ENCODE measurements at places on chromosomes 11 and 22.

DNA sequence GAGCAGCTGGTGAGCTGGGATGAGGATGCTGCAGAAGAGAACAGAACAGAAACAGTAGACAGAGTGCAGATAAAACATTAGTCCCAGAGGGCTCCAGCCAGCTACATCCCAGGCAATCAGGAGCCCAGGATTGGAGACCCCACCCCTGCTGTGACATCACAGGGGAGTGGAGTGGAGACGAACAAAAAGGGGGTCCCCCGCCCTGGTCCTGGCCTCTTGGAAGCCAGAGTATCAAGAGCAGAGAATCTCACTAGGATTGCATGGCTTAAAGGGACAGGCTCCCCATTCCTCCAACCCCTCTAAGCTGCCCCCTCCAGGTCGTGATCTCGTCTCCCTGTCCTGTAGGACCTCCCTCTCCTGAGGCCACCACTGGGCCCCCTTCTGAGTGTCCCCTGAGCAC, at the start of gene P2RX3:
TSS of gene P2RX3 (plus strand) at position 211 of the 400 bp plus-strand sequence. CDS start 199 bp downstream, outside the sequence.
- DNase-seq = no peak

DNA sequence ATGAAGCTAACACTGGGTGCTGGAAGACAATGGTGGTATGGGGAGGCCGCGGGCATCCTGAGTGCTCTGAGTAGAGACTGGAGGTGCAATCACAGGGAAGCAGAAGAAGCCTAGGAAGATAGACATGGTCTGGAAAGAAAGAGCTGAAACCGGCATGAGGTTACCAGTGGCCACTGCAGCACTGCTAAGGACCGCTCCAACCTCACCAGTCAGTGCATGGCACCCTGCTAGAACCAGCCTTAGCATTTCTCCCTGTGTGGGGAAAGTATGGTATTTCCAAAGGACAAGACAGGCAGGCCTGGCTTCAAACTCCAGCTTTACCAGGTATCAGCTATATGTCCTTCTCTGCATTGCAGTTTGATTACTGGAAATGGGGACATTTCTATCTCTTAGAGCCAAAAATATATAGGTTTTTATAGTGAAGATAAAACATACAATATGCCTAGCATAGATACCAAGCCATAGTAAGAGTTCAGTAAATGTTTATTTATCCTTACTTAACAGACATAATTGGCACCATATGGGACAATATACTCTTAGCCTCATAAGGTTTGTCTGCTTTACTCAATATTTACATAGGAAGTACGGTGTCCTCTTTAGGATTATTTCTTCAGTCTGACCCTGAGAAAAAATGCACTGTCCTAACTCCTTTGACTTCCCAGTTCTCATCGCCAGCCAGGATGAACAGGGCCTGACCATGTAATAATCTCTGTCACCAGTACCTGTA, 231.1 kb downstream of the TENM4 start:
- no peak for DNase-seq

DNA sequence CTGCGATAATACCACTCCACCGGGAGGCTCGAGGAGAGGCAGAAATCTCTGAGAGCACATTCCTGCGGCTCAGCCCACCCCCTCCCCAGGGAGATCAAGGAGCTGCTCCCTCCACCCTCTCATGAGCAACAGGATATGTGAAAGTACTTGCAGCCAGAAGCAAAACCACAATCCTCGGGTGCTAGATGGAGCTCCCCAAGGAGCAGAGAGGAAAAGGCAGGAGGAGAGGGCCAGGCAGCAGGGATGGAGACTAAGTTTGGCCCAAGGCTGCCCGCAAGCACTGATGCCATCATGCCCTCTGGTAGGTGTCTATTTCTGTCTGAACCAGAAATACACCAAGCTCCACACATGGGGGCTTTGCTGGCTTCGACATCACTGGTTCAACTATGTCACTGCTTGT, 22.3 kb downstream of the VPS37C start:
- no peak for DNase-seq

DNA sequence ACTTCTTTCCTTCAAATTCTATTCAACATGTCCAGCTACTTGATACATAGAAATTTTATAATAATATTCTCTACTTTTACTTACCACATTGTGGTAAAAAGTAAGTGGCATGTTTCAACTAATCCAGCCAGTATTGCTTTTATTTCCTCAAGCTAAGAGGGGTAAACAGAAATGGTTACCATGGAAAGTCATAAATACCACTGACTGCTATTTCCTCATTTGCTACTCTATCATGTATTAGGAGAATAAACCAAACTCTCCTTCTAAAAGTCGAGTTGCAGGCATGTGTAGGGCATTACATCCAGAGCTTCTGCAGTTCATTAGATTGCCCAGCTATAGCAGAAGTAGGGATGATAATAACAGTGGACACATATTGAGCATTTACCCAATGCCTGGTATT, 208.4 kb downstream of the MAML2 start:
- DNase-seq = no peak

DNA sequence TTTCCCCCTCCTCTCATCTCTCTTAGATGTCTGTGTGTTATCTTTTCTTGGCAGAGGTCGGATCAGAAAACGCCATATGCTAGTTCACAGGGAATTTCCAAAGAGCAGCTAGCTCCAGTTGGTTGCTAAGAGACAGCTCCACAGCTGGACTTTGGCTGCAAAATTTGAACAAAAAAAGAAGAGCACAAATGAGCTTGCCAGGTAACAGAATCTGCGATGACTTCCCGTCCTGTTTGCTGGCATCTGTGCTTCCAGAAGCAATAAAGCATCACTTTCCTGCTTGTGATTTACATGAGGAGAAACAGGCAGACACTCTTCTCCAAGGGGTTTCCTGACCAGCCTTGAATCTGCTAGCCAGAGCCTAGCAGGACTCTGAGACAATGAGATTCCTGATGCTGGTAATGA, 596.0 kb upstream of the B3GAT1 start:
- no peak for DNase-seq

DNA sequence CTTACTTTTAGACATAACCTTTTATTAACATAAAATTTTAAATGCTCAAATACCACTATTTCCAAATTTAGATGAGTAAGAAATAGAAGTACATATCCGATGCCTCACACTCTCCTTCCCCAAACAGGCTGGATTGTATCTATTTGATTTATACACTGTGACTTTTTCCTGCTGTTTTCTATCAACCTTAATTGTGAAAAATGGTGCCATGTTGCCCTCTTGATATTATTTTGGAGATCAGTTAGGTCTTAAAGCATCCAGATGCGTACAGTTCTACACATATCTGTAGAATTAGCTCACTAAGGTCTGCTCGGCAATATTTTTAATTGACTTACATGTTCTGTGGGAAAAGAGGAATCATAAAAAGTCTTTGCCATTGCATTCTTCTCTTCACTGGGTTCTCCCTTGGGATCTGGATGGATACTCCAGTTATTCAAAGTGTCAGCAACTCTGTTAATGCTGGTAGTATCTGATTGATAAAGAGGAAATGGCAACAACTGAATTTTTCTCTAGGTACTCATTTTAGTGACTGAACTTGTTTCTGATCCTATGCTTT, 27.2 kb downstream of the EIF3M start:
- no peak for DNase-seq

- DNase-seq = no peak
These were observed 27.5 kb downstream of the TOLLIP start for GRCh38 chr11:1281974-1282365.

DNA sequence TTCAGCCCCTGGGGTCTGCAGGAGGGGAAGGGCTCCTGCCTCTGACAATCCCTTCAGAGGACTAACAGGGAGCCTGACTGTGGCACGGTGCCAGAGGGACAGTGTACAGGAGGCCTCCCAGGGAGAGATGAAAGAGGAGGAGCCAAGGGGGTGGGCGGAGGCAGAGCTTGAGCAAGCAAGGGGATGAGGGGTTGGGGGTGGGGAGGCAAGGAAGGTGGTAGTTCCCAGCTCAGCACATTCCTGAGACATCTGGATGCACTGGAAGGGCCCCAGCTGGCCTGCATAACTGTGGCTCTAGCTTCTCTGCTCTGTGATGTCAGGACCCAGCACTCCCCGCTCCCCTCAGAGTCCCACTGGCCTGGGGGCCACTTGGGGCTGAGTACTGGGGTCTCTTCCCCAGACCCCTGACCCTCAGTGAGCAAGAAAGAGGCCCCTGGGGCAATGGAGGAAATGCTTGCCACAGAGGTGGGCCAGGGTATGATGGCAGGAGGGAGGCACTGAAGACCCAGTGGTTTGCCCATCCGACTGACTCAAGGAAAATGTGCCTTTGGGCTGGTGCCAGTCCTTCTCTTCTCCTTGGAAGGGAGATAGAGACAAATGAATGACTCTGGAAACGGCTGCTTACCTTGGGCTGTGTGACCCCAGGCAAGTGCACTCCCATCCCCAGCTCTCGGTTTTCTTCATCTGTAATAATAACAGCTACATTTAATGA, 13.3 kb downstream of the CREB3L1 start:
- DNase-seq = no peak

DNA sequence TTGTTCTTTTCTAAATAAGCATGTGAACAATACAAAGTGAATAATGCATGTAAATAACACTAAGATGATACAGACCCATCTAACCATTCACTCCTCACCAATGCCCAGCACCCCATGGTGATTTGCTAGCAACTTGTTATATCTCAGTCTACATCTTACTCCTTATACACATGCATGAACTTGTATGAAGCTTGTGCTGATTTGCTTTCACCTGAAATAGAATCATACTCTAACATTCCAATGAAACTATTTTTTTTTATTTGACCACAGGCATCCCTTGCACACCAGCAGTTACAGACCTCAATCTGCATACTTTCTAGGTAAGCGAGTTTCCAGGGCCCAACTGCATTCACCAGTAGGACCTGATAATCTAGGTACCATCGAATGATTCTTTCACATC, 873.6 kb downstream of the OPCML start:
- DNase-seq = no peak

GRCh38 chr11:118640332-118641154, 33.1 kb downstream of the PHLDB1 start:
- no peak for DNase-seq

- DNase-seq = no peak
These were observed 112.8 kb upstream of the CRYBB3 start for GRCh38 chr22:25086902-25087282.

DNA sequence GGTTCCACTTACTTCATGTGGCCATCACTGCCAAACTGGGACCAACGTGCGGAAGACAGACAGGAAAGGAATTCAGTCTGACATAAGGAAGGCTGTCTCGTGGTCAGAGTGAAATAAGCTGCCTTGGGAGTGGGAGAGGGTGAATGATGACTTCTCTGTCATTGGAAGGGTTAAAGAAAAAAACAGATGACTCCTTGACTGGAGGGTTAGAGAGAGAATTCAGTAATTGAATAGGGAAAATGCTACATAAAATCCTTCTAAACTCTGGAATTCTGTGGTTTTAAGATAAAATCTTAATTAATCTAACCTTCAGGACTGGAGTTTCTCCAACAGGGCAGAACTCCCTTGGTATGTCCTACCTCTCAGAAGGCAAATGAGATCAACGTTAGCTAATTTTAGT, 33.8 kb downstream of the RAB30 start:
- no peak for DNase-seq

GRCh38 chr11:16964501-16964900, 49.7 kb downstream of the PLEKHA7 start:
- no peak for DNase-seq

- DNase-seq = no peak
These were observed 8.3 kb upstream of the MIEF1 start for GRCh38 chr22:39493759-39494158.

DNA sequence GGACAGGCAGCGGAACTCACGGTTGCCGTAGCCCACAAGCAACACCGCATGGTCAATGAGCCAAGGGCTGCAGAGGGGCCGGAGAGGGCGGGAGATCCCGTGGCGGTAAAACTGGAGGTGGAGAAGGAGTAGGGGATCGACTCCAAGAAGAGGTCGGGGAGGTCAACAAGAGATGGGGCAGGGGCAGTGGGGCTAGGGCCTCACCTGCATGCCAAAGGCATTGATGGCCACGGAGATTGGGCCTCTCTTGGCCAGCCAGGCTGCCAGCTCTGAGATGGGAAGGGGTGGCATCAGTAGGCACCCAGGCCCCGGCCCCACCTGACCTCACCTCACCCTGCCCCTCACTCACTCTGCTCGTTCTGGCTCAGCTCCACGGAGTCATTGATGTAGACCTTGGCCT, 3.9 kb downstream of the CTSF start:
- no peak for DNase-seq

GRCh38 chr22:37546437-37547250, 13.6 kb upstream of the CDC42EP1 start:
- DNase-seq = no peak

DNA sequence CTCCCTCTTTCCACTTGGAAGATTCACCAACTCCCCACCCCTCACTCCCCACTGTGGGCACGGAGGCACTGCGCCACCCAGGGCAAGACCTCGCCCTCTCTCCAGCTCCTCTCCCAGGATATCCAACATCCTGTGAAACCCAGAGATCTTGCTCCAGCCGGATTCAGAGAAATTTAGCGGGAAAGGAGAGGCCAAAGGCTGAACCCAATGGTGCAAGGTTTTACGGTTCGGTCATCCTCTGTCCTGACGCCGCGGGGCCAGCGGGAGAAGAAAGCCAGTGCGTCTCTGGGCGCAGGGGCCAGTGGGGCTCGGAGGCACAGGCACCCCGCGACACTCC, 397 bp upstream of the CD44 start:
- DNase-seq = no peak

DNA sequence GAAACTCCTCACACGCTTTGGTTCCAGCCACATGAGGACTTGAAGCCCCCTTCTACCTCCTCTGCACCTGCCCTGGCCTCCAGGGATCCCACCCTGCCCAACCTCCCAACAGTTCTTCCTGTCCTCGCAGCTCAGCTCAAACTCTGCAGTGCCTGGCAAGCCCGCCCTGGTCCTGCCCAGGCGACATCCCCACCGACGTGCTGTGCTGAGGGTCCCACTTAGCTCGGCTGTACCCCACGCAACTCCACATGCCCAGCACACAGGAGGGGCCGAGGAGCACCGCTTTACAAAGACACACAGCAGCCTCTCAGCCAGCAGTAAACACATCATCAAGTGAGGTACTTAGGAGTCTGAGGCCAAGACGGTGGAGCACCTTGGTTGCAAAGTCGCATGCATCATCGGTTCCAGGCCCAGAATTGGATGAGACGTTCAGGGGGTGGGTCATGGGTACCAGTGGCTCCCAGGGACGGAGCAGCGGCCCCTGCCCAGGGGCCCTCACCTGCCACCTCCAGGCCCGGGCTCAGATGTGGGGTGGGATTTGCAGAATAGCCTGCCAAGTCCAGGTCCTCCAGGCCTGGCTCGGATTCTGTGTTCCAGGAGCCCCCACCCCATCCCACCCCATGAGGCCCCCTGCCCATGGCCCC, 72.6 kb downstream of the CELSR1 start:
- no peak for DNase-seq

GRCh38 chr22:46353483-46354105, 18.1 kb downstream of the TRMU start:
- no peak for DNase-seq

Data from cortex of kidney (tissue), 1 donor.